Cortex of kidney (tissue), 1 donor: ENCODE measurements at places on chromosomes 12 and 14.

GRCh38 chr12:67662910-67663538, 14.5 kb downstream of the DYRK2 start:
- no peak for DNase-seq

DNA sequence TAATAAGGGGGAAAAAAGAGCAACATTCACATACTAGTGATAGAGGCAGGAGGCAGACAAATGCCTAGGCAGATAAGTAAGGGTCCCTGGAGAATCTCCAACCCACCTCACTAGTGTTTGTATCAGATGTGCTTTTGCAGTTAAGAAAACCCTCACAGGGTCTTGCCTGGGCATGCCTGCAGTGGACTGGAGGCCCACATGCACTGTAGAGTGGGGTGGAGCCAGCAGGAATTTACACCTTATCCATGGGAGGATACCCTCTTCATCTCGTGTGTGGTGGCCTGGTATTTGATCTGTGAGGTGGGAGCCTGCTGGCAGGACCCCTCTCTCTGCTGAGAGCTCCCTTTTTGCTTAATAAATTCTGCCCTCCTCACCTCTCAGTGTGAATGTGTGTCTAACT, 238.0 kb upstream of the SLC16A7 start:
- DNase-seq, result no peak

DNA sequence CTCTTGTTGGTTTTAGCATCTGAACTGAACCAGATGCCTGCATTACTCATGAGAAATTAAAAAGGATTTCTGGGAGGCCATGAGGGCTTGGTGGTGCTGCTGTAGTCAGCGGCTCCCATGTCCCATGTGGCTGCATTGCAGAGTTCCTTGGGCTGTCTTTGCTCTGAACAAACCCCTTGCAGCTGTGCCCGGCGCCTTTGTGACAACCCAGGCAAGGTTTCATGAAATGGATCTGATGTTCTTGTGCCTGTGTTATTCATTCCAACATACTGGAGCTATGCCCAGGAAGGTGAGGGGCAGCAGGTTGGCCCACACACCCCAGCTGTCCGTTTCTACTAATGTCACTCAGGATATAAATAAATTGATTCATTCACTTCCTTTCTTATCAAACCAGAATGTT, 40.8 kb downstream of the TGFB3 start:
- DNase-seq, result no peak

GRCh38 chr12:65653946-65654629, 170.2 kb upstream of the HMGA2 start:
- no peak for DNase-seq

GRCh38 chr14:63428486-63428885, 109.8 kb upstream of the GPHB5 start:
- no peak for DNase-seq

DNA sequence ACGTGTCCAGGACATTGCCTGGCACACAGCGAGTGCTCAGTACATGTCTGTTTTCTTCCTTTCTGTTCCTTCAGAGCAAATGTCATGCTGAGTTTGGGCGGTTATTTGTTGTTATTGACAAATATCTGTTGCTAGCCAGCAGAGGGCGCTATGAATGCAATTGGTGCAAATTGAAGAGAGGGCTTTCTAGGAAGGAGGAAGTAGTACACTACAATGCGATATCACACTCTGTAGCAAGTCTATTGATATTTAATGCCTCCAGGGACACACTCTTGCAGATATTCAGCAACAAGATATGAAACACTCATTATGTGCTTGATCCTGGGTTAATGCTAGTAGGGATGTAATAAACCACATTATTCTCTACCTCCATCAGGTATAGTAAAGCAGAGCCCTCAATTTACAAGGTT, 267.3 kb upstream of the SRRM4 start:
- no peak for DNase-seq

- DNase-seq, result no peak
These were observed 159.2 kb downstream of the PAWR start for GRCh38 chr12:79531518-79531917.

GRCh38 chr12:69951108-69951507, 126.1 kb downstream of the MYRFL start:
- DNase-seq, result no peak

GRCh38 chr14:75995372-75996041, 9.9 kb downstream of the IFT43 start:
- no peak for DNase-seq

- DNase-seq, result no peak
These were observed 217.1 kb upstream of the PLEKHG7 start for GRCh38 chr12:92485351-92486348.

DNA sequence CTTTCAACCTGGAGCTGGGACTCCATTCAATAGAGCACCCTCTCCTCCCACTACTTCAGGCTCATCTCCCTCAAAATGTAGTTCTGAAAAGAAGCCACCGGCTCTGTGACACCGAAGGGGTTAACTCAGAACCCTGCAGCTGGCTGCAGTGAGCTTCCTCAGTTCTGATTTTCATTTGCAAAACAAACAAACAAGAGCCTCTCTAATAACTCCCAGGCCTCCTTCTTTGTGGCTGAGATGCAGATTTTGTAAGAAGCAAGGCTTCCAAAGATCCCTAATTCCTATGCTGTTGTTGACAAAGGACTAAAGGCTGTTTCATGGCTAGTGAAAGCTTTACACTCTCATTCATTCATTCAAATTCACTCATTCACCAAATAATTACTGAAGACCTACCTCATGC, 333.4 kb upstream of the TBX3 start:
- no peak for DNase-seq

DNA sequence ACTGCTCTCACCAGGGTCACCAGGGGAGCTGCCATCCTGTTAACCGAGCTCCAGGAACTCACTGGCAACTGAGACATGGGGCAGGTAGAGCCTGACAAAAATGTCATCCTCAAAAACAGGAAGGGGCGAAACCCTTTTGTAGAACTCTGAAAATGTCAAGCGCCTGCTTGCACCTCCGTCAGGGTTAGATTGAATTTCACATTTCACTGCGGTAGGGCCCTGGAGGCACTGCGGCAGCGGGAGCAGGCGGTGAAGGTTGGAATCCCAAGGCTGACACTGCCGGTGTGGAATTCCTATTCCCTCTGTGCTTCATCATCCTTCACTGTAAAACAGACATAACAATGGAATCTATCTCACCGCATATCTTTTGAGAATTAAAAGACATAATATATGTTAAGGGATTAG, 142.8 kb upstream of the TMCC3 start:
- no peak for DNase-seq

- DNase-seq, result no peak
These were observed 124.4 kb downstream of the DAD1 start for GRCh38 chr14:22464422-22465142.

- DNase-seq, result no peak
These were observed 161.1 kb downstream of the TRHDE start for GRCh38 chr12:72433298-72433697.

- DNase-seq, result no peak
These were observed 390.8 kb downstream of the MED13L start for GRCh38 chr12:115886666-115887065.

- DNase-seq, result no peak
These were observed 203.0 kb upstream of the MYL2 start for GRCh38 chr12:111123390-111123789.

DNA sequence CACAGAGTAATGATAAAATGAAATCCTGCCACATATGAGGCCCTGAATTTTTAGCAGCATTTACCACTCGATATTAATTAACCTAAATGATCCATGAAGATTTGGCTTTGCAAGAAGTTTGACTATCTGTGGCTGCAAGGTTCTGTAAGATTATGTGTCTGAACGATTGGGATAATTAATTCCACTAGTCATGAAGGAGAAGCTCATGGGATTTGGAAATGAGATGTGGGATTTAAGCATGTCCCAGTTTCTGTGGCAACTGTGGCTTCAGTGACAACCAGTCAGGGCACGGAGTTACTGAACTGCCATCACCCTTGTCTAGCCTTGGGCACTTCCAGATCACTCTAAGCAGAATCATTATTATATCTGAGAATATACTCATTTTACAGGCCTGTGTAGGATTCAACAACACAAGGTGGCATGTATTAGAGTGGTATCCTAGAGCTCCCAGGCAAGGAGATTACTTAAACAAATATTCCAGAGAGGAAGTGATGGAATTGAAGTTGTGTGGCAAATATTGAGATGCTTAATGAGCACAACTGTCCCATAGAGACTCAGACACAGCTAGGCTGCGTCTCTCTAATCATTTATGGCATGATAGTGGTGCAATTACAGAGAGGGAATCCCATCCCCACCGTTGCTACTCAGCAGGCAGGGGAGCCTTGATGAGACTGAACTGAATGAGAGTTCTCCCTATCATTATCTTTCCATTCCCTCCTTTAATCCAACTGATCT, 205.0 kb upstream of the KRR1 start:
- no peak for DNase-seq

DNA sequence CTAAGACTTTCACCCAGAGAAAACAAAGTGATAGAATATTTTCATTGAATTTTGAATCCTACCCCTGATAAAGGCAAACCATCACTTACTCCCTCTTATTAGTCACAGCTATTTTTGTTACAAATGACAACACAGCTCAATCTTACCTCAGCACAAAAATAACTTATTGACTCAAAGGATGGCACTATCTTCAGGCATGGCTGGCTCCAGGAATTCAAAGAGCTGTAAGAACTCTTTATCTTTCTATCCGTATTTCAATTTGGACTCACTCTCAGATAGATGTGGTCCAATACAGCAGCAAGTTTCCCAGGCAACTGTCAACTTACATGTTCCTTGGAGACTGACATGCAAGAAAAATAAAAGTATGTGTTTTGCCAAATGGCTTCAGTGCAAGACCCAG, 709.4 kb upstream of the MDGA2 start:
- no peak for DNase-seq

- no peak for DNase-seq
These were observed 175.8 kb downstream of the SLC2A13 start for GRCh38 chr12:39930101-39930500.

DNA sequence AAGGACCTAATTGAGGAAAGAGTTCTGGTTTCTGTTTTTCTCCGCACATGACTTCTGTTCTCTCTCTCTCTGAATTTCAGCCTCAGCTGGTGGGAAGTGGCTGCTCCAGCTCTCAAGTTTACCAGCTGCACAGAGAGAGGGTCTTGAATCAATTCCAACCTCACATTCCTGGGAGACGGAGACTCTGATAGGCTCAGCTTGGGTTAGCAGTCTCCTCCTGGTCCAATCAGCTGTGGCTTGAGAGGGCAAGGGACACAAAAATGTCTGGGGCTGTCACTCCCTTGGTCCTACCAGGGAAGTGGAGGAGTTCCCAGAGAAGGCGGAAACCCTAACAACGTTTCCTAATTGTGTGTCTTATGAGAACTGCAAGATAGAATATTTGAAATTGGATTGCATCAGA, 7.0 kb downstream of the CCDC63 start:
- DNase-seq, result no peak

- no peak for DNase-seq
These were observed 161.1 kb downstream of the PHETA1 start for GRCh38 chr12:111207761-111208160.

- DNase-seq, result no peak
These were observed 229.8 kb upstream of the FLRT2 start for GRCh38 chr14:85300107-85300506.

GRCh38 chr12:51269174-51270066, 795 bp downstream of the SMAGP start:
- DNase-seq, result no peak

DNA sequence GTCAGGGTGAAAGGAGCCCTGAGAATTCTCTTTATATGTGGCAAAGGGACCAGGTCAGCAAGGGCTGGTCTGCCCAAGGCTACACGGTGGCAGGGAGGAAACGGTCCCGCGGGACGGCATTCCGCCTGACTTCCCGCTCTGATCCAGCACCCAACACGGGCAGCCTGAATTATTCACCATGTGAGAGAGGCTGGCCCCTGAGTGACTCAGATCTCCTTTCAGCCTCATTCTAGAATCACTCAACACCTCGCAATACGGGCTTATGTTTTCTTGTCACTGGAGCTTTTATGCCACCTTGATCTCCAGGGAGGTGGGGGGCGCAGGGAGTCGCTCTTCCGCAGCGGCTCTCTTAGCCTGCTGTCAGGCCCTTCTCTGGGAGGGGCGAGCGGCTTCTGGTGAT, 8.5 kb downstream of the LRTM2 start:
- no peak for DNase-seq

GRCh38 chr12:17489452-17489851, 600.5 kb downstream of the RERGL start:
- no peak for DNase-seq

DNA sequence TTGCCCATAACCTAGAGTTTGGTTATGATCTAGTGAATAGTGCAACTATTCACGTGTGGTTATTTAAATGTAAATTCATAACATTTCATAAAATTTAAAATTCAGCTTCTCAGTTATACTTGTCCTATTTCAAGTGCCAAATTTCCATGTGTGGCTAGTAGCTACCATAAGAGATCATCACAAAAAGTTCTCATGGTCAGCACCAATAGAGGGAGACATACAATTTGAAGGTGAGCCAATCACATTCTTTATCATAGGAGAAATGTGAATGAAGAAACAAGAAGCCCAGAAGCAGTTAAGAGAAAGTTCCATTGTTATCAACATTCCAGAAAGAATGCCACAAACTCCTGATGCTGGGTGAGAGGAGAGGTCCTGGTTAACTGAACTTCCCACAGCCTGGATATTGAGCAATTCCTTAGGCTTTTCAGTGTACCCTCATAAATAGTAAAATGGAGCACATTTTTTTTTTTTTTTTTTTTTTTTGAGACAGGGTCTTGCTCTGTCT, 892.9 kb upstream of the USP15 start:
- no peak for DNase-seq

- DNase-seq, result no peak
These were observed 58.8 kb upstream of the ACTN1 start for GRCh38 chr14:69037790-69038454.

- DNase-seq, result no peak
These were observed 193.0 kb downstream of the EPS8 start for GRCh38 chr12:15596174-15596573.

DNA sequence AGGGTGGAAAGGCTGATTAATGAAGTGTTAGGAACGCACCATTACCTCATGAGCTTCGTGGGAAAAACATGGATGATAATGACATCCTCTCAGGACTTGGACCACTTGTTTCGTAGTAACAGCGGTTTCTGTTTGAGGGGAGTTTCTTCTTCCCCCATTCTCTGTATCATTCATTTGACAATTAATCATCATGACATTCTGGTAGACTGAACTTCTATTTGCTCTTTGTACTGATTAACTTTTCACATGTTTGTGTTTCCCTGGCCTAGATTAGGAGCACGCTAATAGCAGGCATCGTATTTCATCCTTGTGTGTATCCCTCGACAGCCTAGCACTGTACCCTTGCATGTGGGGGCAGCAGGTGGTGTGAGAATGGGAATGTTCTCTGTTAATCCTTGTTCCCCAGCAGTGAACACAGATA, 8.0 kb downstream of the LRRC74A start:
- DNase-seq, result no peak

- no peak for DNase-seq
These were observed 31.0 kb downstream of the RTL1 start for GRCh38 chr14:100872259-100873095.

GRCh38 chr12:41402801-41403200, 214.7 kb downstream of the PDZRN4 start:
- DNase-seq, result no peak

GRCh38 chr14:38964630-38965029, 138.4 kb downstream of the SEC23A start:
- DNase-seq, result no peak

GRCh38 chr14:79967453-79967852, 243.9 kb downstream of the DIO2 start:
- DNase-seq, result no peak
